Right renal cortex interstitium (tissue), 3 donors: ENCODE measurements at places on chromosomes 13 and 19.

GRCh38 chr13:31399690-31400089 is 199.9 kb downstream of the B3GLCT start:
- no peak for DNase-seq

- DNase-seq, result no peak
Measured at GRCh38 chr19:39969266-39969665, 1.7 kb upstream of the PSMC4 start.

GRCh38 chr19:18193388-18194180 is 566 bp downstream of the MPV17L2 start:
- no peak for DNase-seq

- no peak for DNase-seq
Measured at GRCh38 chr19:16367261-16367683, 42.6 kb downstream of the KLF2 start.

DNA sequence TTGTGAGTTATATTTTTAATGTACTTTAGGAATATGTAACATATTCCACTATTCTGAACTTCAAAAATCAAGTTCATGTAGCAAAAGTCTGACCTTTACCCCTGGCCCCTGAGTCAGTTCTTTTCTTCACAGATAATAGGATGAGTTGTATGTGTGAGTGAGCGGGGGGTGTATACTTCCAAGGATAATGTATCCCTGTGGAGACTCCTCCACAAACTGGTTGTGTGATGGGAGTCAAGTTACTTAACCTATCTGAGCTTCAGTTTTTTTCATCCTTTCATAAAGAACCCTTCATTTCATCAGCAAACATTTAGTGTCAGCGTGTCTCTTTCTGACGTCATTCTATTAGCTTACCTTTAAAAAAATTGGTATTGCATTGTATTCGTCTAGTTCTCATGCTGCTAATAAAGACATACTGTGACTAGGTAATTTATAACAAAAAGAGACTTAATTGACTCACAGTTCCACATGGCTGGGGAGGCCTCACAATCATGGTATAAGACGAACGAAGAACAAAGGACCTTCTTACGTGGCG is 288.1 kb upstream of the GPC6 start:
- DNase-seq, result no peak

DNA sequence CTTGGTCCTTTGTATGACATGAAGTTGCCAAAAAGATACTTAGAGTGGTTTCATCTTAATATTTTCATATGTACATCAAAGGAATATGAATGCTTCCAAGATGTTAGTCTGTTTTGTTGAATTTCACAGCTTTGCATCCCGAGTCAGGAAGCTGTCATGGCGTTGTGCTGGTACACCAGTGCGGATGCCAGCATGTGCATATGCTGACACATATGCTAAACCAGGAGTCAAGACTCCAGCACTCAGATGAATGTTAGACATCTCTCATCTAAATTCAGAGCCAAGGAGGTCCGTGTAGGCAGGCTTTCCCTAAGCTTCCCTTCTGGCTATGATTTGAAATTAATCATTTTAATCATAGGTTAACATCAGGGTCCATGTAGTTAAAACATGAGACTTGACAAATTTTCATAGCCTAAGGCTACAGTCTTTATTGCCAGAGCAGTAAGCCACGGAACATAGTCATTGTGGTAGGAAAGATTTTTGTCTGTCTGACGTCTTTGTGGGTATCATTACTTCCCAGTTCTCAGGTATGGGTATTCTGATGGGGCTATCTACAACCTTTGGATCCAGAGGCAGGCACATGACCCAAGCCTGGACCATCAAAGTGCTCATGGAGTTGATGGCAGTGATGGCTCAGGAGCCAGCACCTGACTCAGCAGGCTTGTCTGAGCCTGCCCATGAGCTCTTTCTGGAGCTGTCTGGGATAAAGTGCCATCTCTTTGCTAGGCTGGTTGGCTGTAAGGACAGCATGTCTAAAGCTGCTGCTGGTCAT is 246.1 kb downstream of the KCNRG start:
- no peak for DNase-seq

- no peak for DNase-seq
Measured at GRCh38 chr13:64369121-64369520, 2861.0 kb downstream of the PCDH9 start.

DNA sequence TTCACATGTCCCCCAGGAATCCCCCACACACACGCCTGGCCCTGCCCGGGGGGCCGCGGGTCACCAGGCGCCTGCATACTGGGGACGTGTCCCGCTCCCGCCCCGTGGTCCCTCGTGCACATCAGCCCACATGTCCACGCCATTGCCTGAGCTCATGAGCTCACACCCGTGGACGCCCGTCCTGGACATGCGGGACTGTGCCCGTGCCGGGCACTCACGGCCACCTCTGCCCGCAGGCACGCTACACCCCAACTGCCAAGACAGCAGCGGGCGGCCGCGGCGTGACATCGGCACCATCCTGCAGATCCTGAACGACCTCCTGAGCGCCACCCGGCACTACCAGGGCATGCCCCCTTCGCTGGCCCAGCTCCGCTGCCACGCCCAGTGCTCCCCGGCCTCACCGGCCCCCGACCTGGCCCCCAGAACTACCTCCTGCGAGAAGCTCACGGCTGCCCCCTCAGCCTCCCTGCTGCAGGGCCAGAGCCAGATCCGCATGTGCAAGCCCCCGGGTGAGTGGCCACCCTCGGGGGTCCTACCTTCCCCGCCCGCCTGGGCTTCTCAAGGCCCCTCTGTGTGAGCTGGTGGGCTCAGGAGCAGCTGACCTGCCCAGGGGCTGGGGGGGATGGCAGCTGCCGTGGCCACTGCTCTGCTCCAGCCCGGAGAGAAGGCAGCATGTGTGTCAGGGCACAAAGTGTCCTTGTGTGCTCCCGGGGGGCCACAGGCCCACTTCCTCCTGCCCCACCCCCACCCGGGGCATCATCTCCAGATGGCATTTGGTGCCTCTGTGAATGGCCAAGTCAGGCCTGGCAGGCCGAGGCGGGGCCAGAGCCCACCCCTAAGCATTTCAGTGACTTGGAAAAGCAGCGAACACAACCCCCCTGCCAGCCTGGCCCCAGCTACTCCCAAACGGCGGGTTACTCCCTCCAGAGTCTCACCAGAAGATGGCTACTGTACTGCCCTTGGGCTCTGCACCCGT is 7.1 kb downstream of the MIDN start:
- DNase-seq, result no peak

DNA sequence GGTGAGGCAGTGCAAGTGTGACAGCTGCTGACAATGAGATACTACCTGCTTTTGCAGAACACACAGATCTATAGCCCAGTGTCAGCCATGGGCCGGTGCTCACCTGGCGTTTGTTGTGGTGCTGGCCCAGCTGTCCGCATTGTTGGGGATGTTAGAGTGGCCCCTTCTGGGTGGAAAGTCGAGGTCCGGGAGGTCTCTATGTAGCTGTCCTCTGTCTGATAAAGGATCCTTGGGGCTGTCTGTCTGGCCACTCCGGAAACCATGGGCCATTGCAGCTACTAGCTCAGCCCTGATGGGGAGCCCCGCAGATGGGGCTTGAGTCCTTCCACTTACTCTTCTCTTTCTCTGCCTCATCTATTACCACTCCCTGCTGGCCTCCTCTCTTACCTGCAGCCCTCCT is 181.5 kb upstream of the TSHZ3 start:
- DNase-seq, result no peak

- DNase-seq, result no peak
Measured at GRCh38 chr13:60062502-60062901, 101.2 kb downstream of the DIAPH3 start.

DNA sequence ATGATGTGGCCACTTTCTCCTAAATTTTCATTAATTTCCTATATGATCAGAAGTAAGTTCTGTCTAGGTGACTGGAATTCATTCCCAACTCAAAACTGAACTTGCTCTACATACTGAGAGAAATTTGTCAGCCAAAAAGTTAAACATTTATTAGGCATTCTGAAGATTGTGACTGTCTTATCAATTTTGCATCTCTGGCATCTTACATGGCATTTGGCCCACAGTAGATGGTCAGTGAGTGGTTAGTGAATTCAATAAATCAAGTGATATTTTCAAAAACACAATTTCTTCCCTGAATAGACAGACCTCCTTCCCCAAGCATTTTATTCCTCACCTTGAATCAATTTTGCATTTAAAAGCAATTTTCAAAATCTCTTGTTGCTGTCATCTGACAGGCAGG is 363.2 kb upstream of the NBEA start:
- DNase-seq, result no peak

DNA sequence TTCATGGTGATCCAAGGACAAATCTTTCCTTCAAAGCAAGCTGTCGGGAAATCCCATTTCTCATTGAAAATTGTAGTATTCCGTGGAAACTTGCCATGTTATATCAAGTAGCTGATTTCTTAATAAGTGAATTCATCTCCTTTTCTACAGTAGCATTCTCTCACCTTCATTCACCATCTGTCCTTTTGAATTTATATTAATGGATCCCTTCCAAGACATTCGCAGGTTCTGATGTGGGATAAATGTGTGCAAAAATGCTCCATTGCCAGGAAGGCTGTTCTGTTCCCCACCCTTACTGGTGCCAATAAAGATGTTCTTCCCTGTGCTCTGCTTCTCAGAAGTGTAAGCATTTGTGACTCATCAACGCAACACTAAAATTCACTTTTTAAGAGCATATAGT is 36.2 kb downstream of the AMER2 start:
- no peak for DNase-seq

GRCh38 chr13:20217168-20217567 is 15.0 kb downstream of the GJB6 start:
- no peak for DNase-seq

- DNase-seq, result no peak
Measured at GRCh38 chr19:55638864-55639359, 1.9 kb upstream of the ZNF580 start.

DNA sequence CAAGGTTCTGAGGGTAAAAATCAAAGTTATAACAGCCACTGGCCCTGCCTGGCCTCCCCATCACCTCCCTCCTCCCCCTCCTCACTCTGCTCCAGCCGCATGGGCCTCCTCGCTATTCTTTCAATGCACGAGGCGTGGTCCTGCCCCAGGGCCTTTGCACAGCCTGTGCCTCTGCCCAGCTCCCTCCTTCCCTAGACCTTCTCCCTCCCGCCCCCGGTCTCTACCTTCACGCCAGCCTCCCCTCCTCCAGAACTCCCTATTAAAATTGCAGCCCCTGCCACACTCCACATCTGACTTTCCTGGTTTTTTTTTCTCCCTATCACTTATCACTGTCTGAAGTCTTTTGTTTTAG is 3.3 kb downstream of the RAX2 start:
- no peak for DNase-seq

- DNase-seq, result no peak
Measured at GRCh38 chr13:51849145-51850101, 4.4 kb upstream of the TMEM272 start.

GRCh38 chr13:48477191-48477855 is 55.6 kb downstream of the RCBTB2 start:
- no peak for DNase-seq

DNA sequence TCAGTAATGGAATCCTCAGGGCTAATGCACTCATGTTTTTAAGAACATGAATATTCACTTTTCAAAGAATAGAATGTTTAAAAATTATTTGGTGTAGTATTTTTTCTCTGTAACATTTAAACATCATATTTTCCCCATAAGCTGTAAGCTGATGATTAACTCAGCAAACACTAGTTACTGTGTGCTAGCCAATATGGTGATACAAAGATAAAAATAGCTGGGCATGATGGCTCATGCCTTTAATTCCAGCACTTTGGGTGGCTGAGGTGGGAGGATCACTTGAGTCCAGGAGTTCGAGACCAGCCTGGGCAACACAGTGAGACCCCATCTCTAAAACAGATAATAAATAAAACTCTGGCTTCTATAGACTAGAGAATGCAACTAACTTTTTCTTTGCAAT is 13.2 kb downstream of the RNF17 start:
- DNase-seq, result no peak

- no peak for DNase-seq
Measured at GRCh38 chr13:60152114-60152513, 11.6 kb downstream of the DIAPH3 start.

DNA sequence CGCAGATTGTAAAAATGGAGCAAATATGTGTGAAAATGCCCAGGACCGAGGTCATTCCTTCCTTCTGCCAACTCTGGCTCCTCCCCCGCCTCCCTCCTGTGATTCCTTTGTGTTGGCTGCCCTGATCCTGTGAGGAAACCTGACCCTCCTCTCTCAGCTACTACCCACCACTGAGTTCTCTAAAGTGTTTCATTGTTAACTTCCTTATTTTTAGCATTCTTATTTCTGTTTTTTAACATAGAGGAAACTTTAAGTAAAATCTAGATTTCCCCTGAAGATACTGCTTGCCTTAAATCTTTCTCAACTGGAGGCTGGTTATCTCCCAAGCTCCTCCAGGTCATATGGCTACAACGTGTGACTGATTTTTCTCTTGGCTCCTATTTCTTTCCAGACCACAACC is 21.7 kb upstream of the FBXL3 start:
- no peak for DNase-seq

DNA sequence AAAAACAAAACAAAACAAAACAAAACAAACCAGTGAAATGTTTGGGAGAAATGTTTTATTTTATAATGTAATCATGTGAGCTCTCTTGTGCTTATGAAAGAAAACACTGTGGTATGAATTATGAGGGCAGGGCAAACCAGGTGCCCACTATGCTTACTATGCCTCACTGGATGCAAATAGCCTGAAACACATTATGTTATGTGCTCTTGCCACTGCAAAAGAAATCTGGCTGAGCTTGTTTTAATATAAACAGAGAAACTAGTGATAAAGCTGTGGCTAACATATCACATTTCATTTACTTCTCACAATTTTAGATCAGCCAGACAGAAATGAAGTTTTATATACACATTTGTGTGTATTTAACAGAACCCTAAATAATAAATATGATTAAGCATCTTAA is 8.7 kb upstream of the NBEA start:
- no peak for DNase-seq

GRCh38 chr19:34824686-34825085 is 51.7 kb upstream of the ZNF599 start:
- no peak for DNase-seq

DNA sequence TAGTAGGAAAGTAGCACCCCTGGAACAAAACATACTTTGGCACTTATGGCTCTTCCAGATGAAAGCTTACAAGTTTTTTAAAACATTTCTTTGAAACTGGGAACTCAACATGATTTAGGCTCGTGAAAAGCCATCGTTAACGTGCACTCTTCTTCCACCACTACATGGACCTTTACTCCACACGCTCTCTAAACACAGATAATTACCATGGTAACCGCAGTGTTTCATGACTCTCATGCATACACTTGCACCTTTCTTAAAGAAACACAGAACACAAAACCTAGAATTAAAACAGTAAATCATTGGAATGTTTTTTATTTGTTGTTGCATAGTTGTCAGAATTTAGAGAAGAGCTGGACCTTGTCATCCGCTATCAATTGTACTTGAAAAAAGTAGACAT is 154.3 kb downstream of the FGF9 start:
- no peak for DNase-seq

GRCh38 chr13:40316301-40316700 is 350.1 kb downstream of the FOXO1 start:
- DNase-seq, result no peak

DNA sequence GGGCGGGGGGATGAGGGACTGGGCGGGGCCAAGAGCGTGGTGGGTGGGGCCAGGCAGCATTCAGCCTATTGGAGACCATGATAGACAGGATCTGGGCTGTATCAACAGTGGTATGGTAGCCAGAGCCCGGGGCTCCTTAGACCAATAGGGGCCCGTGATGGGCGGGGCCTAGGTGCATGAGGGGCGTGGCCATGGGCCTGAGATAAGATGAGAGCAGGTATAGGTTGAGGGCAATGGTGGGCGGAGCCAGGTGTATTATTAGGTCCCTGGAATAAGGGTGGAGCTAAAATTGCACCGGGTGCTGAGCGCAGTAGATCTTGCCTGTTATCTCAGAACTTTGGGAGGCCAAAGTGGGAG is 5.3 kb downstream of the ABCA7 start:
- DNase-seq, result no peak

- no peak for DNase-seq
Measured at GRCh38 chr13:101399365-101399764, 16.9 kb downstream of the NALCN start.
